ENCODE measurements at places on chromosomes 13 and 19.

GRCh38 chr13:42116225-42116624, 67.8 kb downstream of the DGKH start:
- DNase-seq, result no peak

GRCh38 chr19:4473763-4474513, 1.8 kb downstream of the HDGFL2 start:
- no peak for DNase-seq

DNA sequence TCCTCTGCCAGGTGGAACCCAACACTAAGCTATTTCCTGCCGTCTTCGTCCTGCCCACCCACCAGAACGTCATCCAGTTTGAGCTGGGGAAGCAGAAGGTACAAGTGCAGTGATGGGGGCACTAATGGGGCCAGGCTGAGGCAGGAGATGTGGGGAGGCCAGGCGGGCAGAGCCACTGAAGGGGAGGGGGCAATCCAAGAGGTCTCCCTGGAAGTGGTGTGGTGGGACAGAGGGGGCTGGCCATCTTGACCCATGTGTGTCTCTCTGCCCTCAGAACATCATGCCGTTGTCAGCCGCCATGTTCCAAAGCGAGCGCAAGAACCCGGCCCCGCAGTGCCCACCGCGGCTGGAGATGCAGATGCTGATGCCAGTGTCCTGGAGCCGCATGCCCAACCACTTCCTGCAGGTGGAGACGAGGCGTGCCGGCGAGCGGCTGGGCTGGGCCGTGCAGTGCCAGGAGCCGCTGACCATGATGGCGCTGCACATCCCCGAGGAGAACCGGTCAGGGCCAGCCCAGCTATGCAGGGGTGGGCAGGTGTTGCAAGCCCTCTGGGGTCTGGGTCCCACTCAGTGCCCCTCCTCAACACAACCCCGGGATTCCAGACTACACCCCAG, 49.6 kb downstream of the RYR1 start:
- no peak for DNase-seq

DNA sequence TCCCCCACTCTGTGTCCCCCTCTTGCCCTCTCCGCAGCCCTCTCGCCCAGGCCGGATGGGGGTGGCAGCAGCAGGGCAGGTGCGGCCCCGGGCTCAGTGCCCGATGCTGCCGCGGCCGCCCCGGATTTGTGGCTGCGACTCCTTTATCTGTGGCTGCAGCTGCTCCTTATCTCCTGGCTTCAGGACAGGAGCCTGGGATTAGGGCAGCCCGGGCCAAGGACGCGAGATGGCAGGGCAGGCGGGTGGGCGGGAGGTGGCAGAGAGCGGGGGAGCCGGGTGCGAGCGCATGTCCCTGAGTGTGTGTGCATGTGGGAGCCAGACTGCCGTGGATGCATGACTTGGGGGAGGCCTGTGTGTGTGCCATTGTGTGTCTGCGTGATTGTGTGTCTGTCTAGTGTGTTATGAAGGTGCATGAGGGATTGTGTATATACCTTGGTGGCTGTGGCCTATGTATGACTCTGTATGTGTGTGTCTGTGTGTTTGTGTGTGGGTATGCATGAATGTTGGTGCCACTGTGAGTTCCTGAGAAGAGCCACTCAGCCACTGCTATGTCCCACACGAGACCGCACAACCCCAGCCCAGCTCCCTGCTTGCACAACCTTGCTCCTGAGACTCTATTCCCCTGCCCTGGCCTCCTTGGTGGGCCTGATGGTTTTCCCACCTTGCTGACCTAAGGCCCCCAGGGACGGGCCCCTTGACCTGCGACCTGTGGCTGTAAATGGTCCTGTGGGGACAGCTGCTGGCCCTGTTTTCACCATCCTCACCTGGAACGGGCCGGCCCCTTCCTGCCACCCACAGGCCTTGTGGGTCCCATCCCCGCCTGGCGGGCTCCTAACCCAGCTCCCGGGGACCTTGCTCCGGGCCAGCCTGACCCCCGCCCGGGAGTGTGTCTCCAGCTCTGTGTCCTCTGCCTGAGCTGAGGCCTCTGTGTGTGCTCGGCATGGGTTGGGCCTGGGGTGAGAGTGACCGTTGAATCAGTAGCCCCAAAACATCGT, 5.3 kb upstream of the NRTN start:
- no peak for DNase-seq

DNA sequence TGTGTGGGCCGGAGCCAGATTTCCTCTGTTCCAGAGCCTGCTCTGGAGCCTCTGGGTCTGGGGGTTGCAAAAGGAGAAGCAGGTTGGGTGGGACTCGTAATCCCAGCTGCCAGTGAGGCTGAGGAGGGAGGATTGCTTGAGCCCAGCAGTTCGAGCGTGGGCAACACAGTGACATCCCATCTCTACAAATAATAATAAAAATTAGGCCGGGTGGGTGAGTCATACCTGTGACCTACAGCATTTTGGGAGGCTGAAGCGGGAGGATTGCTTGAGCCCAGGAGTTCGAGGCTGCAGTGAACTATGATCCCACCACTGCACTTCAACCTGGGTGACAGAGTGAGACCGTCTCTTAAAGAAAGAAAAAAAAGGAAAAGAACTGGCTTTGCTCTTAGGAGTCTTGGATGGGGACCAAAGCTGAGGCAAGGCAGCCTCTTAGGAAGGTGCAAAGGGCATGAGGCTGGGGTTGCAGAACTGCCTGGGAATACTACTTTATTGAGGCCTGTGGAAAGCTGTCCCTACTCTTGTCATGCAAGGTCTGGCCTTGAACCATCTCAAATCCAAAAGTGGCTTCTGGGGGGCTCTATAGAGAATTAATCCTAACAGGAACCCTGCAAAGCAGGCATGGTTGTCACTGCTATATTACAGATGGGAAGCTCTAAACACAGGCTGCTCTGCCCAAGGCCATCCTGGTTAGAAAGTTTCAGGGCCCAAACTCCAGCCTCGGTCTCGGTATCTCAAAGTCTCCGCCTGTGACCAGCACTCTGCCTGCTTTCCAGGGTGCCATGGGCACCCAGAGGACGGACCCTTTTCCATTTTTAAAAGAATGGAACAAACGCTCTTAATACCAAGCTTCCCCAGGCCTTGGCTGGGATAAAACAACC, 880 bp upstream of the C19orf12 start:
- DNase-seq, result no peak

GRCh38 chr19:10209315-10209714, 14.6 kb upstream of the DNMT1 start:
- DNase-seq, result no peak

- DNase-seq, result no peak
These were observed 621 bp downstream of the NOVA2 start for GRCh38 chr19:45972947-45973540.

DNA sequence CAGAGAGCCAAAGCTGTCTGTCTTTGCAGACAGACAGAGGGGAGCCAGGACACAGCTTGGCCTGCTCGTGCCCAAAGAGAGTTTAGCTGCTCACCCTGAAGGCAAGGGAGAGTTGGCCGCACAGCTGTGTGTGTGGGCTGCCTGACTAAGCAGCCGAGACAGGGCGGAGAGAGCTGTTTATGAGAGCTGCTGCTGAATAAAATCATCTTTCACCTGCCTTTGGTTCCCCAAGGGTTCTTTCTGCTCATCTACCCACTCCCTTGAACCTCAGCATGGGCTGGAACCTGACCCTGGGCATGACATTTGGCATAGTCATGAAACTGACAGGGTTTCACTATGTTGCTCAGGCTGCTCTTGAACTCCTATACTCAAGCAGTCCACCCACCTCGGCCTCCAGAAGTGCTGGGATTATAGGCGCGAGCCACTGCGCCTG, 98.2 kb downstream of the RBM26 start:
- DNase-seq, result no peak

- no peak for DNase-seq
These were observed 19.1 kb downstream of the TIMM13 start for GRCh38 chr19:2408247-2408646.

GRCh38 chr13:47076500-47076899, 179.6 kb upstream of the HTR2A start:
- DNase-seq, result no peak

DNA sequence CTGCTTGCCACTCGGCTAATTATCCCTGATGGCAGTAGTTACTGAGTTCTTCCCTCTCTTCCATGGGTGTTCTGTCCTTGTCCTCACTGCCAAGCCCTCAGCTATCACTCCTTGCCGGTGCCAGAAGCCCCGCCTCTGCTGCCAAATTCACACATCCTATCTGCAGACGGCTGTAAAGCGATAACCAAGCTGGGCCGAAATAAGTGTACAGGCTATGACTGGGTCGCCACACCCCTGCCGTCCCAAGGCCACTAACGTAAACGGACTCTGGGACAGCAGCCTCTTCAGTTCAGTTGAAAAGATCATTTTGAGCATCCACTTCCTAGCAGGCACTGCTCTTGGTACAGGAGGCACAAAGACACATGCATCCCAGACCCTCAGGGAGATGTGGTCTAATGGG, 13.3 kb downstream of the SLC7A1 start:
- no peak for DNase-seq
